Brain microvascular endothelial cell (primary cell): ENCODE measurements at places on chromosomes 2 and 18.

DNA sequence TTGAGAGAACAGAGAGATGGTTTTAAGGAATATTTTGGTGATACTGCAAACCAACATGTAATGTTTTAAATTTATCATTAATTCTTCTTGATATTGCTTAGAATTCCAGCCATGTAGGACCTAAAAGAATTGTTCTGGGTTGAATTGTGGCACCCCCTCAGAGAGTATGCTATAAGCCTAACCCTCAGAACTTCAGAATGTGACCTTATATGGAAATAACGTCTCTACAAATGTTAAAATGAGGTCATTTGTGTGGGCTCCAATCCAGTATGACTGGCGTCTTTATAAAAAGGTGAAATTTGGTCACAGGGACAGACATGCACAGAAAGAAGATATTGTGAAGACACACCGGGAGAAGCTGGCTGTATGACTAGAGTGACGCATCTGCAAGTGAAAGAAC, 193.6 kb downstream of the NRXN1 start:
- no peak for DNase-seq

DNA sequence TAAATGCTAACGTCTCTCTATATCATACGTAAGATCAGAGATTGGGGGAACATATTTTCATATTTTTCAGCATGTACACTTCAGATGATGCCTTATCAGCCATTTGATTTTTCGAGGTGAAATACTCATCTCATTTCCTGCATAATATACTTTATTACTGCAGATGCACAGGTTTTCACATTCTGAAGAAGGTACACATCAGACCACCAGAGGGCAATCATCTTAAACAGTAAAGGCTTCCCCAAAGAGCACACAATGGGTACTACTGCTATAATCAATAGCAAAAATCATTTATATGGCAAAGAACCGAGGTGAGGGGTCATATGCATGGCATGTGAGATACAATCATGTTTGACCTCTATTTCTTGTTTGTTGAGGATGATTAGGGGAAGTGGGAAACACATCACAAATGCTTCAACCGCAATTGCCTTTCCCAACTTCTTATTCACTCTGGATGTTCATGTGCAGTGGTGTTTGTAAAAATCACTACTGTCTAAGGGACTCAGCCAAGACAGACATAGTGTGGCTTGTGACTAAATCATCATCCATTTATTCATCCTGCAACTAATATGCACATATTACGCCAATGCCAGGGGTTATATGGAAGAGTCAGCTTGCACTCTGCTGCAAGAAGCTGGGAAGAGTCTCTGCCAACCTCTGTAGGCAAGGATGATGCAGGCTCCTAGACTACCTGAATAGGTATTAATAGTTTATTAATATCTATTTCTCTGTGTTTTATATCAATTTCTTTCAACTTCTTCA, 118.7 kb downstream of the EPB41L3 start:
- DNase-seq: peak; percentile 39

DNA sequence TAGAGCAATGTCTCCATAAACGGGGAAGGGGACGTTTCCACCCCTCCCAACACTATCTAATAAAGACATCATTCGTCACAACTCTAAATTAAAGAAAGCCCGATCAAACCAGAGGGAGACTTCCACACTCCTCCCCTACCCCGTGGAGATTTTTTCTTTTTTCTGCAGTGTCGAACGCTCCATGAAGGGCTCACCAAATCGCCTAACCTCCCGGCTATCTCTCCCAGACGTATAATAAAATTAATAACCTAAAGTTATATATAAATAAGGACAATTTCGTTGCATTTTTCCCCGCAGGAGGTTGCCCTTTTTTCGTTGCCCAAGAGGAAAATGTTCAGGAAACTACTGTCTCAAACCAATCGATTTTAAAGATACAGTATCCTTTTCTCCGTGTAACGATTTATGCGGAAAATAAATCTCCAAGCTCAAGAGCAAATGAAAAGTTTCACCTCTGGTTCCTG, 2.4 kb downstream of the EVX2 start:
- DNase-seq: no peak

- no peak for DNase-seq
Measured at GRCh38 chr2:109507217-109507616, 106.5 kb downstream of the SEPTIN10 start.

- DNase-seq: no peak
Measured at GRCh38 chr2:179272406-179273192, 8.0 kb upstream of the SESTD1 start.

GRCh38 chr2:231918501-231919330, 7.5 kb downstream of the NPPC start:
- DNase-seq: no peak

GRCh38 chr2:46873604-46874068, 42.0 kb downstream of the MCFD2 start:
- peak; percentile 97 for DNase-seq

GRCh38 chr18:67964462-67964861, 447.9 kb upstream of the DSEL start:
- DNase-seq: no peak

DNA sequence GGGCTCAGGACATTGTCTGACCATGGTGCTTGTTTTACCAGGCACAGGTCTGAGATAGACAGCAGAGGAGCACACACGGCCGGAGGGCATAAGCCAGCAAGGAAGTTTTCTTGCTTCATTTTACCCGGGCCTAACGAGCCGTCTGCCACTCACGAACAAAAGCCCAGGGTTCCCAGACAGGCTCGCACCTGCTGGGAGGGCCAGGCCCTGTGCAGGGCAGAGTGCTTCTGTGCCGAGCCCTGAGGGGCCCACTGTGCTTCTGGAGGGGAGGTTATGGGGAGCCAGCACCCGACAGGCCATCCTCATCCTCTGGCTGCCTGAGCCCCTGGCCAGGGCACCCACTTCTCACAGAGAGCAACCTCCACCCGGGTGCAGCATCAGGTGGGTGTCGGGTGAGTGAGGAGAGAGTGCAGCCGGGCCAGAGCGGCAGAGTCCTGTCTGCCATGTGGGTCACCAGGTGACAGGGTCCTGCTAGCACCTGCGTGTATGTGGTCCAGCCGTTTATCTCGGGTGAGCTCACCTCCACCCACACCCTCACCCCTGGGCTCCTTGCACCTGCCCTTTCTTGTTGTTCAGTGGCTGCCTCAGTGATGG, 297.9 kb downstream of the NDUFA10 start:
- no peak for DNase-seq
